ENCODE measurements at places on chromosomes 12 and 14.

DNA sequence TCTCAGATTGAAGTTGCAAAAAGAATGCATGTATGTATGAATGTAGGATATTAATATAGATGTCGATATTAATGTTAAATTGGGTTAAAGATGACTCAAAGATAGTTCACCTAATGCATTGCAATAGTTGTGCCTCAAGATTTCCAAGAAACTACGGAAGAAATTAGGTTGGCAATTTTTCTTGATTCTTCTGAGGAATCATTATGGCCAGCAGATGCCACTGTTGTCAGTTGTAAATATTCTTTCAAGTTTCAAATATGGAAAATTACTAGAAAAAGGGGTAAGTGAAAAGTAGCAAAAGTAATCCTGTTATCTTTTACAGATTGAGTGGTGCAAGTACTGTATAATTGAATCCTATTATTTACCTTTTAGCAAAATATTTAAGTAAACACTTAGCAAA lies 202.1 kb downstream of the ADAMTS20 start:
- no peak for DNase-seq

- no peak for DNase-seq
Measured at GRCh38 chr14:54834081-54834480, 68.5 kb downstream of the GCH1 start.

GRCh38 chr12:107397890-107398500 lies 287.6 kb upstream of the PWP1 start:
- no peak for DNase-seq

- no peak for DNase-seq
Measured at GRCh38 chr12:72546106-72546505, 273.9 kb downstream of the TRHDE start.

- DNase-seq: no peak
Measured at GRCh38 chr12:20350495-20350894, 17.8 kb upstream of the PDE3A start.

DNA sequence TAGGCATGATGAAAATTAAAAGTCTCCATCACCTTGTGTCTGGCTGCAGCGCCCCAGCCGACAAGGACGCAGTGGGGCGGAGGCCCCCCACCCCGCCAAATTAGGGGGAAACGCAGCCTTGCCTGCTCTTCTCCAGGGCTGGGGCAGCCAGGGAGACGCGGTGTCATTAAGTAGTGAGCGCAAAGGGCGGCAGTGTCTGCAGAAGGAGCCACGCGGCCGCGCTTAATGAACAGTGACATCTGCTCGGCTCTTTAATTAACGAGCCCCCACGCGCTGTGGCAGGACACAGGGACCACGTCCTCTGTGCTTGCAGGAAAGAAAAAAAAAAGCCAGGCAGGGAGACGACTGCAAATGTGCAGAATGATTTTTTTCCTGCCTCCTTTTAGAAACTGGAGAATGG lies 93.4 kb upstream of the NCOR2 start:
- DNase-seq: no peak

GRCh38 chr12:123102781-123103503 lies 47.9 kb downstream of the PITPNM2 start:
- no peak for DNase-seq

DNA sequence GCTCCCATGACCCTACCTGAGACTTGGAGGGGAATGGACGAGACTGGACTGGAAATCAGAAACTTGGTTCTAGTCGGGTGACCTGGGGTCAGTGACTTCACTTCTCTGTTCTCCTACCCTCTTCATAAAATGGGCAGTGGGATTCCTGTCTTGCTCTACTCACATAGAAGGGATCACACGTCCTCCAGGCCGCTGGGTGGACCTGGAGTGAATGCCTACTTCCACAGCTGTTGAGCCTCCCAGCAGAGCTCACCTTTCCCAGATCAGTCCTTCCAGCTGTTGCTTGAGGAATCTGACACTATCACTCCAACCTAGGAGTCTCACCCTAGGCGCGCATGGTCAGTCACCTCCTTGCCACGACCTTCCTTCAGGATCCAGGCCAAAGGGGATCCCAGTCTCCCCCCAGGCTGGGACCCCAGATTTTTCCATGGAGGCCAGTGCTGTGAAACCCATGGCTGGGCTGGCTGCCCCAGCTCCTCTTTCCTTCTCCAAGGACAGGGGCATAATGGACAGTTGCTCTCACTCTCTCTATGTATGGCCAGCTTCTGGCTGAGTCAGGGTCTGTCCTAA lies 637 bp downstream of the ACVRL1 start:
- no peak for DNase-seq

Data from stimulated activated CD4-positive, alpha-beta T cell treated with anti-CD3 and anti-CD28 coated beads, TNF-alpha, amount 100 ng/mL, for 48 hours (primary cell).